Activated naive CD8-positive, alpha-beta T cell treated with anti-CD3 and anti-CD28 coated beads, Interleukin-2, amount 50 U/mL, for 24 hours (primary cell): ENCODE measurements at places on chromosomes 6 and 20.
A peak's percentile ranks its signal among the peaks of the same experiment; 100 is the strongest.

DNA sequence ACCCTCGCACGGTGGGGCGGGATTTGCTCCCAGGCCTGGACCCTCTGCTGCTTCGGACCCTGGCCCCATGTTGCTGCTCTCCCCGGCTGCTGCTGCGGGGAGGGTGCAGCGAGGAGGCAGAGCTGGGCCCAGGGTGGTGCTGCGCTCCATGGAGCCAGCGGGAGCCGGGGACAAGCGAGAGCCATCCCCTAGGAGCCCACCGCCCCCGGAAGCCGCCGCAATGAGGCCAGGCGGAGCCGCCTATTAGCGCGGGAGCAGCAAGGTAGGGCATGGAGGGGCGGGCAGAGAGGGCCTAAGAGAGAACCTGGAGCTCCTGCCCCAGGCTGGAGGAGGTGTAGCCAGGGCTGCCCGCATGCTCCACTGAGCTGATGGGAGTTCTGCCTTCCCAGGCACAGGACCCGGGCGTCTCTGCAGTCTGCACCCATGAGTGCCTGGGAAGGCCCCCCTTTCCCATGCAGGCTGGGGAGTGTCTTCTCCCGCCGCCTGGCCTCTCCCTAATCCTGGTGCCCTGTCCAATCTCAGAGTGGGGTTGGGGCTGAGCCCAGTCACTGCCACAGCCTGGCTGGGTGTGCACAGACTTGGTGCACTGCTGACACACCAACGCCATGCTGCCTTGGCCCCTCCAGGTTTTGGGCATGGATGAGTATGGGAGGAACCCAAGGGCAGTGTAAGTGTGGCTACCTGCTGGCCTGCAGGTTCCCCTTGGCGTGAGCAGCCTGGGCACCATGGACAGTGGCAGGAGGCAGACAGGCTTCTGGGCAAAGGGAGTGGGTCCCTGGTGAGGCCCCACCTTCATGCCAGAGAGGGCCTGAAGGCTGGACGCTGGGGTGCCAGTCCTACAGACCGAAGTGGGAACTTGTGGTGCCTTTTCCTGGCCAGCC lies 360.6 kb upstream of the MAP3K7 start:
- DNase-seq = no peak

DNA sequence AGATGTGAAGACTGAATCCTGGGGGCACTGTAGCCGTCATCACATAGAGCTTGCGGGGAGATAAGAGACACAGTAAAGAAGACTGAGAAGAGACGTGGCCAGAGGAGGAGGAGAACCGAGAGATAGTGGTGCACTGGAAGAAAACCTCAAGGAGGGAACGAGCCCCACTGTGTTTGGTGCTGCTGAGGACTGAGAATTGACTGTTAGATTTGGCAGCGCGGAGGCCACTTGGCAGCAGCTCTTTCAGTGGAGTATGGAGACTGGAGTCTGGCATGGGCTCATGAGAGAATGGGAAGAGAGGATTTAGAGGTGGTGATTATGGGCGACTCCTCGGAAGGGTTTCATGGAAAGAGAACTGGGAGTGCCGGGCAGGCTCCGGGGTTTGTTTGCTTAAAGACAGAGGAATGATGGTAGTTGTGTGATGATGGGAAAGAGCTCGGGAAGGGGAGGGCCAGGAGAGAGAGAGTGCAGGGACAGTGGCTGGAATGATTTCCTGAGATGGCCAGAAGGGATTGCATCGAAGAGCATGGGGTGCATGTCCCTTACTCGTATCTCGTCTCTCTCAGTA lies 18.0 kb downstream of the CDYL start:
- no peak for DNase-seq

DNA sequence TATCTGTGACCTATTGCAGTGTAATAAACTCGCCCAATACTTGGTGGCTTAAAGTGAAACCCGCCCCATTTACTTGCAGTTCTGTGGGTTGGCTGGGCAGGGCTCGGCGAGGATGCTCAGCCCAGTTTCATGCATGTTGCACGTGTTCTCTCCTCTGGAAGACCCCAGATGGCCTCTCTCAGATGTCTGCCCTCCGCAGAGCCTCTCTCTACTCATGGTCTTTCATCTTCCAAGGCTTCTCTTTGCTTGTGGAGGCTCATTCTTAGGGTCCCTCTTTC lies 251.4 kb downstream of the SOD2 start:
- no peak for DNase-seq

DNA sequence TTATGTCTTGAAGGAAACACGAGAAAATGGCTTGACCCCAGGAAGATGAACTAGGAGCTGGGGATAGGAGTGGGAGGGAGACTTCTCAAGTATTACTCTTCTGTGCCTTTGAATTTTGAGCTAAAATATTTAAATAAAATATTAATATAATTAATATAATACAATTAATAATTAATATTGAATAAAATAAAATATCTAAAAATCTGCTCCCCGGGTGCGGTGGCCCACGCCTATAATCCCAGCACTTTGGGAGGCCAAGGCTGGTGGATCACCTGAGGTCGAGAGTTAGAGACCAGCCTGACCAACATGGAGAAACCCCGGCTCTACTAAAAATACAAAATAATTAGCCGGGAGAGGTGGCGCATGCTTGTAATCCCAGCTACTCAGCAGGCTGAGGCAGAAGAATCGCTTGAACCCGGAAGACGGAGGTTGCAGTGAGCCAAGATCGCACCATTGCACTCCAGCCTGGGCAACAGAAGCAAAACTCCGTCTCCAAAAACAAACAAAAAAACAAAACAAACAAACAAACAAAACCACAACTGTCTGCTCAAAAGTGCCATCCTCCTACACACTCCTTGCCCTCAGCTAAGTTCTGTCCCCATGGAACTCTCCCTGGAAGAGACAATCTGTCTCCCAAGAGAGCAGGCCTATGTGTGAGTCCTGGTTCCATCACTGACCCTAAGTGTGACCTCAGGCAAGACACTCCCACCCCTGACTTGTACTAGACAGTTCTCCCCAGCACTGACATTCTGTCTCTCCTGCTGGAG lies 13.7 kb upstream of the TRIB3 start:
- DNase-seq = no peak

DNA sequence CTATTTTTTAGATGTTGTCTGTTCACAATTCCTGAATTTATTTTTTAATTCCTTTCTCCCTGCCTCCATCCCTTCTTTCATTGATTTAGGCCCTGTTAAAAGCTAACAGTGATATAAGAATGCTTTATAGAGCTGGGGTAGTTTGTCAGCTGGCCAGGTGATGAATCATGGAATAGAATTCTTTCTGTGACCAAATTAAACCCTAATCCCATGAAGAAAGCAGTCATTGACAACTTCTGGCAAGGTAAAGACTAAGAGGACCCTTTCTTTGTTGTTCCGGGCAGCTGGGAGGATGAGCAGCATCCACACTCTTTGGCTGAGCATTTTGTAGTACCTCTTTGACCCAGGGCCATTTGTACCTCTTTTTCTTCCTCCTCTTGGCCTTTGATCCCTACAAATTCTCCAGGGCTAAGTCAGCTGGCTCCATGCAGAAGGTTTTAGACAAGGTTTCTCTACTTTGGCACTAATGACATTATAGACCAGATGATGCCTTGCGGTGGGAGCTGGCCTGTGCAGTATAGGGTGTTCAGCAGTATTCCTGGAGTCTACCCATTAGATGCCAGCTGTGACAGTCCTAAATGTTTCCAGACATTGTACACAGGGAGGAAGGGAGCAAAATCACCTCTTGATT lies 102.9 kb downstream of the SLX4IP start:
- no peak for DNase-seq

- no peak for DNase-seq
Observed at GRCh38 chr20:19253916-19254820, 41.7 kb downstream of the SLC24A3 start.

DNA sequence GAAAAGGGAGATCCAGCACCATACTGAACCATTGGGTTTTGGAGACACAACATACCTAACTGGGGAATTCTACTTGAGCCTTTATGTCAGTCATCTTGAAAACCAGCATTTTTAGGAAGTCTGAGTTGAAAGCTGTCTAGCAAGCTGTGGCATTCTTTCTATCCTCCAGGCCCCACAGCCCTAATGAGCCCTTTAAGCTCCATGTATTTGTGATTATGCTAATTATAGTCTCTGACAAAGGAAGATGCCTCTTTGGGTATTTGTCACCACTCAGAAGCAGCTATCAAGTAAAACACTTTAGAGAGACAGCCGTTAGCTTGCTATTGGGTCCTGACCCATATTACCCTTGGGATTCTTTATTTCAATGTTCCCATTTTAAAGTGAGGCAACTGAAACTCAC lies 159.5 kb upstream of the MANEA start:
- DNase-seq = no peak

DNA sequence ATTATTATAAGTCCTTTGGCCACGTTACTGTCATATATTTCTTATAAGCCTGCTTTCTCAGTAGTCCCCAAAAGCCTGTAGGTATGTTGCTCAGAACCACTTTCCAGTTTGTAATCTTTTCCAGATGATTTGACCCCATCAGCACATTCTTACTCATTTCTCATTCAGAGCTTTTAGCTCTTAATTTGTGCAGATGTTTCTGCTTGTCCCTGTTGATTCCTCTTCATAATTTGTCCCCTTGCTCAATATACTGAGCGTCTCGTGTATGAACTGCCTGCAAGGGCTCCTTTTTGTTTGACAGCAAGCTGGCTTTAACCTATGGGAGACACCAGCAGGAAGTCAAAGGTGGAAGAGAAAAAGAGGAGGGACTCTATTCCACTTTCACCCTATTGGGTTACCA lies 733.8 kb upstream of the GJE1 start:
- DNase-seq = no peak

DNA sequence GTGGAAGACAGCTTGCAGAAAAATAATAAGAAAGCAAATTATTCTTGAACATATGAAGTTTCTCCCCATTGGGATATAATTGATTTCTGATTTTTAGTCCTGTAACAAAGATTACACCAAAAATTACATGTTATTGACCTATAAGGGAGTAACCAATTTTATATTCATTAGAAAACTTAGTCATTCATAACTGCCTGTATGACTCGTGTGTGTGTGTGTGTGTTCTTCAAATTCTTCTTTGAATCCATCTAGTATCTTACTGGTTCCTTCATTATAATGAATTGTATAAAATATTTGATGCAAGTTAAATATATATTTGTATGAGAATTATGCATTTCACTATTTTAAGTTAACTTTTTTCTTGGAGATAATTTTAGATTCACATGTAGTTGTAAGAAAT lies 310.4 kb downstream of the HAO1 start:
- DNase-seq = no peak

- no peak for DNase-seq
Observed at GRCh38 chr6:6975459-6976111, 132.2 kb upstream of the RREB1 start.

DNA sequence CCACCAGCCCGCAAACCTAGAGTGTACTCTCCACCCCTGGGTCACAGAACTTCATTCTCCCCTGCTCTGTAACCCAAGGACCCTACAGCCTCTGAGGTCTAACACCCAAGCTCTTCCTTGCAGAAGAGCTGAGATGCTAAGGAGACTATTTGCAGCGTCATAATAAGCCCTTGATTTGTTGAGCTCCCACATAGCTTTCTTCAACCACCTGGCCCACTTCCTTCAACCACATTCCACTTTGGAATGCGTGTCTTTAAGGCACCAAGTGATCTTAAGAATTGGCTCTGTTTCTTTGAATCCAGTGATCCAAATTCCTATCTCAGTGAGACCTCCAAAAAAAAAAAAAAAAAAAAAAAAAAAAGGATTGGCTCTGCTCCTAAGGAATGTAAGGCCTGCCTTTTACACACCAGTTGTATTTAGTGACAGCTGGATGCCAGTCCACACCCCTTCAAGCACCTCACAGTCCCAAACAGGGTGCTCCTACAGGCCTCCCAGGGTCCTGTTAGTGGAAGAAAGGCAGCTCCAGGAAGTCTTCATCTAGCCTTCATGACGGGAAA lies 106.2 kb downstream of the UBE3D start:
- no peak for DNase-seq

GRCh38 chr6:75044846-75045245 lies 161.0 kb downstream of the COL12A1 start:
- DNase-seq = no peak

DNA sequence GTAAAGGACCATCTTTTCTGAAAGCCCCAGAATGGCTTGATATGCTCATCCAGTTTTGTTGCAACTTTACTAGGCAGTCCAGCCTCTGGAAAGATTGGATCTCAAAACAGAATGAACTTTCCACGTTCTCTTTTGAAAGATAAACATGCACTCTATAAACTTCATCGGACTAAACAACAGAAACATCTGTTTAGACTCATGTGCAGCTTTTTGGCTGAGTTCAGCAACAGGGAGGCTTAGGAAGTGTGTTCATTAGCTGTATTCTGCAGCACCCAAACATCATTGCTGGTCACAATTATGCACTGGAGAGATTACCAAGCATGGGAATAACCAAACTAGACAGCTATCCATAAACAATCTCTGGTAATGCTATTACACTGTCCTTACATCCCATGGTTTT lies 180.5 kb downstream of the TENT5A start:
- DNase-seq = no peak

GRCh38 chr20:63264519-63264918 lies 8.1 kb upstream of the ARFGAP1 start:
- no peak for DNase-seq

GRCh38 chr20:57704245-57704644 lies 5.6 kb downstream of the PMEPA1 start:
- no peak for DNase-seq

- DNase-seq = no peak
Observed at GRCh38 chr20:29299811-29300578, 1957.5 kb upstream of the DEFB115 start.

GRCh38 chr6:53647462-53648094 lies 18.0 kb downstream of the KLHL31 start:
- peak; percentile 36 for DNase-seq
